Lung (tissue), 17 donors: ENCODE measurements at places on chromosomes 3 and 15. TPM values are rescaled to one million over a fixed set of nuclear protein-coding genes. Genes with fewer than 3 reads are reported as not detected.

The SLC25A38 gene
- polyA plus RNA-seq, result 24.8 TPM

The ZNF860 gene
- 0.35 TPM for polyA plus RNA-seq

The PLS1 gene
- 13.3 TPM for polyA plus RNA-seq

The LIPC gene
- polyA plus RNA-seq, result 0.24 TPM

The TEX55 gene
- polyA plus RNA-seq, result not detected

The SPATA12 gene
- 0.08 TPM for polyA plus RNA-seq

The TTLL13 gene
- polyA plus RNA-seq, result 0.11 TPM

The TM4SF18 gene
- 2.1 TPM for polyA plus RNA-seq

The ATP8B4 gene
- polyA plus RNA-seq, result 2.4 TPM

The CNTN3 gene
- 1.0 TPM for polyA plus RNA-seq

The SAMD7 gene
- polyA plus RNA-seq, result not detected

The OR5K2 gene
- not detected for polyA plus RNA-seq

The FXR1 gene
- 45.7 TPM for polyA plus RNA-seq
